Stimulated activated CD8-positive, alpha-beta memory T cell treated with anti-CD3 and anti-CD28 coated beads, Interleukin-4, amount 100 ng/mL, for 1 hour (primary cell): ENCODE measurements at places on chromosomes 1 and 21.

DNA sequence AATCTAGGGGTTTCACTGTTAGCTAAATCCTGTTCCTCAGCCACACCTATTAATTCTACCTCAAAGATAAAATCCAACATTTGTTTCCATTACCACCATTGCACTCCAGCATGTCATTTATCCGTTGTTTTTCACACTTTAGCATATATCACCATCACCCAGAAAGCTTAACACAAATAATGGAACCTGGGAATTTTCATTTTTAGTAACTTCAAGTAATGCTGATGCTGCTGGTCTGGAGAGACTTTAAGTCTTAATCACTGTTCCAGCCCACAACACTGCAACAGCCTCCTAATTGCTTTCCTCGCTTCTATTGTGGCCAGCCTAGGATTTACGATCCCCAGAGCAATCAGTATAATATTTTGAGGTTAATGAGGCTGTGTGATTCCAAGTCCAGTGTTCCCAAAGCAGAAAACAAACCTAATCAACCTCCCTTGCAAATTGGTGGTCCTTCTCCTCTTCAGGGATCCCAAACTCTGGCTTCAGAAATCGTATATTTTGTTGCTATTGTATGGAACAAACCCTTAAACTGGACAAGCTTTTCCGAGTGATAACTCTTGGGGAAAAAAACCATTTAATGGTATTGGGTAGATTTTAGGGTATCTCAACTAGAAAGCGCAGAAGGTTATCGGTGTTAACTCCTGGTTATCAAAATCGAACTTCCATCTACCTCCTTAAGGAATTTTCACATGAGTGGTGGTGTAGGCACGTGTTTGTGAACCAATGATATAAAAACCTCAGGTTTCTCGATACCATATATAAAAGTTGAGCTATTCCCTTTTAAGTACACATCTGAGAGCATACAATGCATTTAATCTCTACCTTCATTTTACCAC lies 50.0 kb upstream of the BOLA1 start:
- no peak for DNase-seq

- no peak for DNase-seq
Measured at GRCh38 chr1:160410406-160411005, 10.1 kb downstream of the VANGL2 start.

DNA sequence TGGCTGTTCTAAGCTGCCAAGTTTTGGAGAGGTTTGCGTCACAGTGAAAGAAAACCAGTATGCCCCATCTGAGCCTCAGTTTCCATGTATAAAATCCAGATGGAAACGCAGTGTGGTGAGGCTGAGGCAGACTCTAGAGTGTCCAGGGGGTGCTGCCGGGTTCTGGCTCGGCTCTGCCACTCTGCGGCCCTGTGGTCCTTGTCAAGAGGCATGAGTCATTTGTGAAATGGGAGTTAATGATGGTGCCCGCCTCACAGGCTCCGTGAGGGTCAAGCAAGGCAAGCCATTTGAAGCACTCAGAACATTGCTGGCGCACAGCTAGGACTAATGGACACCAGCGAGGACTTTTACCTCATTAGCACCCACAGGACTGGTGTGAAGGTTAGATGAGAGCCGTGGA lies 214.3 kb downstream of the PTPRU start:
- DNase-seq = no peak

DNA sequence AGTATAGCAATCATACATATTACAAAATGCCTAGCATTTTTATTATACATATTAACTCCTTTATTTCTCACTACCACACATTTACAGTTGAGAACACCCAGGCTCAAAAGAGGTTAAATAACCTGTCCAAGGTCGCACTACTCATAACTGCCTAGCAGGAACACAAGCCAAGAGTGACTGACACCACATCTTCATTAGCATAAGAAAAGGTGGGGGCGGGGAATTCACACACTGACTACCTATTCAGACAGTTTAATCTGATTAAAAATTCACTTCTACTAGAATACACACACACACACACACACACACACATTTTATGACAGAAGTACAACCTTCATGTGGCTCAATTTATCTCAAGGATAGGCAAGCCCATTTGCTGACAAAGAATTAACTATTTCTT lies 77.8 kb upstream of the CACHD1 start:
- no peak for DNase-seq

DNA sequence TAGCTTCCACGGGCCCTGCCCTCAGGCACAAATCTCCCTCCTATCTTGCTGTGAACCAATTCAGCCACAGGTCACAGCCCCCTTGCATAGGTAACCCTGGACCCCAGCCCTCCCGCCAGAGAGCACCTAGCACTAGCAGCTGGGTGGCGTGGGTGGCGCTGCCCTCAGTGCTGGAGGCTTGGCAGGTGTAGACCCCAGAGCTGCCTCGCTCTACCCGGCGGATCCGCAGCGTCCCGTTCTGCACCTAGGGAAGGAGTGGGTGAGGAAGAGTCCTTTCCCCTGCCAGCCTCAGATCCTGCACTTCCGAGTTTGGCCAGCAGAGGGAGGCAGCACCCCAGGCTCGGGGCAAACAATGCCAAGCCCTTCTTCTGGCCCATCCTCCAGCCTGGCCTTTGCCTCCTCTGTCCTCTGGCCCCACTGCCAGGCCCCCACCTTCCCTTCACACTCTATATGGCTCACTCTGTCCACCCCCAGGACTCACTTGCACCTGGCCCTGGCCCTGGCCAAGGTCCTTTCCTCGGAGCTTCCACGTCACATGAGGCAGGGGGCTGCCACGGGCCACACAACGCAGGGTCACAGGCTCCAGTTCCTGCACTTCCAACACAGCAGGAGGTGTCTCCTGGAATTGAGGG lies 9.0 kb downstream of the IGSF9 start:
- DNase-seq = peak; percentile 73

- no peak for DNase-seq
Measured at GRCh38 chr1:63969441-63969901, 195.7 kb downstream of the ROR1 start.

- no peak for DNase-seq
Measured at GRCh38 chr1:172449585-172450523, 6.0 kb upstream of the PIGC start.

- no peak for DNase-seq
Measured at GRCh38 chr1:98981917-98982513, 22.6 kb downstream of the PLPPR5 start.

GRCh38 chr1:240611228-240611618 lies 732 bp downstream of the GREM2 start:
- no peak for DNase-seq

GRCh38 chr1:119449971-119450370 lies 35.0 kb downstream of the HSD3B2 start:
- no peak for DNase-seq

DNA sequence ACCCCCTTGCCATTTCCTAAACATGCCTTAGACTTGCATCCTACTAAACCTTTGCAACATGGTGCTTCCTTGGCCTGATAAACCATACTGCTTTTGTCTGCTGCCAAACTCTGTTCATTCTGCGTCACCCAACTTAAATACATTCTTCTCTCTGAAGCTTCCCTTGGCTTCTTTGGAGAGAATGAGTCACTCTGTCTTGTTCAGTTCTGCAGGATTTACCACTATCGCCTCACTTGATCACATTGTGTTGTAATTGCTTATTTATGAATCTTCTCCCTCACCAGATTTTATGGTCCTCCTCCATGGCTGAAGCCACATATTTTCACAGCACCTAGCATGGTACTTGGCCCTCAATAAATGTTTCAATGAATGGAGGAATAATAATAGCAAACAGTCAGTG lies 21.7 kb upstream of the TUT4 start:
- DNase-seq = no peak

DNA sequence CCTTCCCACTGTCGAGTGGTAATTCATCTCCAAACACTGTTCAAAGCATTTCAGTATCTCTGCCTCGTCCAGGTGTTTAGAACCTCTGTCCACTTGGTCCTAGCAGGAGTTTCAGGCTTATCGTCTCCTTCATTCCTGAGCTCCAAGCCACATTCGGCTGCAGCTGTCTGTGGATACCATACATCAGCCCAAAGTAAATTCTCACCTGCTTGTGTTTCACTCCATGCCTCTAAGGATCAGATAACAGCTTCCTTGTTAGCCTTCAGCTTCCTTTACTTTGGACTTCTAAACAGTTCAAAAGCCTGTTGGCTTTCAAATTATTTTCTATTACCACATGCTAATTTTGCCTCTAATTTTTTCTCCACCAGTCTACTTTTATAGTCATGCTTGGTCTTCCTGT lies 219.0 kb upstream of the L1TD1 start:
- no peak for DNase-seq

DNA sequence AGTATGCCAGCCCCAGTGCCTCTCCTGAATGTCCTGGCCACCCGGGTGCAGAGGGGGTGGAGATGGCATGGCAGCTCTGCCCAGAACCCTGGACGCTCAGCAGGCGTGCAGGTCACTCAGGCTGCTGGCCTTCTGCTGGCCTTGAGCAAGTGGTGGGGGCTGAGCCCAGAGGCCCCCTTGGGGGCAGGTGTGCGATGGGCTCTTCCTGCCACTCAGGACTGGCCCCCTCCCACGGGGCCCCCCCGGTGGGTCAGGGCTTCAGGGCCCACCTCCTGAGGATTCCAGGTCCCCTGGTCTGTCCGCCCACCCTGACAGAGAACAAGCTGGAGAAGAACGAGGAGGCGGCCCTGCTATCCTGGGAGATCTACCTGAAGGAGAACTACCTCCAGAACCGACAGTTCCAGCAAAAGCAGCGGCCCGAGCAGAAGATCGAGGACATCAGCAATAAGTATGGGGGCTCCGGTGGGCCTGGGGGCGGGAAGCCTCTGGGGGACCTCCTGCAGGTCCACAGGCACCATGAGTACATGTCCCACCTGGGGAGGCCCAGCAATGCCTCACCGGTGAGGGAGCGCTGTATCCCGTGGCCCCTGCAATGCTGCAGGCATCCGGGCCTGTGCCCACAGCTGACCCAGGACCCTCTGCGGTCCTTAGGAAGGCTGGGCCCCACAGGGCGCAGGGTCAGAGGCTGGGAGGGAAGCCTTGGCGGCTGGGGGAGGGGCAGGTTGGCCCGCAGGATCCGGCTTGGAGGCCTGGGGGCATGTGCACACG lies 37.0 kb upstream of the LRRC3 start:
- no peak for DNase-seq

GRCh38 chr1:39564340-39564739 lies 12.2 kb downstream of the PABPC4 start:
- no peak for DNase-seq

- DNase-seq = no peak
Measured at GRCh38 chr1:178802873-178803272, 68.0 kb downstream of the ANGPTL1 start.

- no peak for DNase-seq
Measured at GRCh38 chr1:53378932-53379661, 51.2 kb upstream of the LRP8 start.

GRCh38 chr1:20439282-20439681 lies 46.7 kb downstream of the CAMK2N1 start:
- no peak for DNase-seq

DNA sequence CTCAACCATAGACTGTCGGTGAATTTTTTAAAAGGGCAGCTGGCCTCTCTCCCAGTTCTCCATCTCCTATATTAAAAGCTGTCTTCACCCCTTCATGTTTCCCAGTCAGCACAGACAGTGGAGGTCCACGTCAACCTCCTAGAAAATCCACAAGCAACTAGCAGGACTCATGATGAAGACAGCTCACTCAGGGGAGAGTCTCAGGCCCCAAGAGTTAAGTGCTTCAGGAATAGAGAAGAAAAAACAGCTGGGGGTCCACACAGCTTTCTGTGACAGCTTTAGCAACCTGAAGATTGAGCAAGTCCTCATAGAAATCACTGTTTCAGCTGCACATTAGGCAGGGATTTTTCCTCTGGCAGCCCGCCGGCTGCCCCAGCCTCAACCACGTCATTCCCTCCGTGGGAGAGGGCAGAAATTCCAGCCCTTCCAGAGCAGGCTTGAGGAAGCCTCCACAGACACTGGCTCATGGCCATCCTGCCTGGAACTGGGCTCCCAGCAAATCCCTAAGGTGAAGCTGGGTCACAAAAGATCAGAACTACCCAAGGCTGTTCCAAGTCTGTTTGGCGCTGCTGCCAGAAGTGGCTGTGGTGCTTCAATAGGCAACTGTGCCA lies 15.2 kb downstream of the GPR161 start:
- no peak for DNase-seq

DNA sequence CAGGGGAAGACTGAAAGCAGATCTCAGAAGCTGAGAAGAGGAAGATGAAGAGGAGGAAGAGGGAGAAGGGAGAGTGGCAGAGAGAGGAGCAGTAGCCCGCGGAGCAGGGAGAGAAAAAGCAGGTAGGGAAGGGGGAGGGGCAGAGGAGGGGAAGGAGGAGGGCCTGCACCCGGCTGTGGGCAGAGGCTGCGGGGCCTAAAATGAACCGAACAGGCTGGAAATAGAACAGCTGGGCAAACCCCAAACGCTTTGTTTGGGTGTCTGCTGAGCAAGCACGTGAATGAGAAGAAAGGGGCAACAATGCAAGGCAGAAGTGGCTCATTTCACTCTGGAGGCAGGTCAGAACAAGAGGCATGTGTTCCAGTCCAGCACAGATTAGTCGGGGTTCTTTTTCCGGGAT lies 33.5 kb downstream of the KCNC4 start:
- no peak for DNase-seq

DNA sequence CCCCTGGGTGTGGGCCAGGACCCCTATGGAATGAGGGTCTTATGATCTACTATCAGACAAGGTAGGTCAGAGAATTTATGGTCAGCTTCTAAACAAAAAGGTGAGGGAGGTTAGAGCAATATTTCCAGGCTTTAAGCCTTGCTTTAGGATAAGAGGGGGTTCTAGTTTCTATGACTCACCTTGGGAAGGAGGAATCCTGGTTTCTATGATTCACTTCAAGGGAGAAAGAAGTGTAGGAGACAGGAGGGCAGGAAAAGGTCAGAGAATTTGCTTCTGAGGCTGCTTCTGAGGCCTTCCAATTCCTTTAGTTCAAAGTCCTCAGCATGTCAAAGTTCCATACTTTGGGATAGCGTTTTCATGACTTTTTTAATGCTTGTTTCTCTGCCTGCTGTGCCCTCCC lies 35.2 kb downstream of the RGL1 start:
- no peak for DNase-seq

GRCh38 chr1:187566354-187566753 lies 737.6 kb downstream of the PLA2G4A start:
- DNase-seq = no peak

DNA sequence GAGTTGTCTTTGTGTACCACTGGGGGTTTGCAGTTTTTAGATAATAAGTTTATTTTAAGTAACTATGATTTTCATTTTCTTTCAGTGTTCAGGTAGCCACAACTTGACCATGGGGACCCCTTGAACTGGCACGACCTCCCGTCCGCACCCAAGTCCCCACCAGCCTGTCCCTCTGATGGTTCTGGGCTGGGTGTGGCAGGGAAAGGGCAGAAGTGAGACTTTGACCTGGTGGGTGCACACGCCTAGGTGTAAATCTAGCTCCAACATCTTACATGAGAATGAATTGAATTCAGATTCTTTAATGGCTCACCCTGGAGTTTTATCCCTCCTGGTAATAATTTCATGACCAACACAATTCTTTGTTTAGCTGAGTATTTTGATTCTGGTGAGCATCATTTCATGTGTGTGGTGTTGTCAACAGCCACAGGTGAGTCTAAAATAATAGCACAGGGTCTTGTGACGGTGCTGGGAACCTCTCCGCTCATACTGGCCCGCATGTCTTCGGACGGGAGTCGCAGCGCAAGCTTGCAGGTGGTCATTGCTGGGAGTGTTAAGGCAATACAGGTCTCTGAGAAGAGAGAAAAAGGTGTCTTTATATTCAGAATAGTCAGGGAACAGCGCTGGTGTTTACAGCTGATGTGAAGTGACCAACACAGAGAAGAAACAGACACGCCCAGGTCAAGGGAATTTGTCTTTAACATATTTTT lies 50.8 kb upstream of the POFUT2 start:
- DNase-seq = no peak

GRCh38 chr1:150973836-150974579 lies 627 bp downstream of the CERS2 start:
- no peak for DNase-seq
